ENCODE measurements at places on chromosomes 5 and 9. TPM values are rescaled to one million over a fixed set of nuclear protein-coding genes. Genes with fewer than 3 reads are reported as not detected.

Gene ANKRD55
- not detected for total RNA-seq

Gene EQTN
- total RNA-seq = not detected

Gene EPB41L4A
- 7.3 TPM for total RNA-seq

Gene MLANA
- not detected for total RNA-seq

Data from smooth muscle cell of the pulmonary artery (primary cell).